ENCODE measurements at places on chromosomes 3 and 15. TPM values are rescaled to one million over a fixed set of nuclear protein-coding genes. Genes with fewer than 3 reads are reported as not detected.

The GPR149 gene
- total RNA-seq = not detected

The TMEM40 gene
- 0.15 TPM for total RNA-seq

The TMEM108 gene
- total RNA-seq = not detected

The PLA2G4E gene
- total RNA-seq = 0.03 TPM

The KPNA1 gene
- total RNA-seq = 52.8 TPM

The ATRIP gene
- 8.6 TPM for total RNA-seq

The GP9 gene
- not detected for total RNA-seq

The KIF15 gene
- 7.9 TPM for total RNA-seq

The PIGZ gene
- 1.3 TPM for total RNA-seq

The CFAP20DC gene
- total RNA-seq = 2.1 TPM

The CPNE9 gene
- total RNA-seq = 0.30 TPM

The SNX22 gene
- 1.3 TPM for total RNA-seq

The CAMK2N2 gene
- 1.4 TPM for total RNA-seq

The LRRC28 gene
- 12.9 TPM for total RNA-seq

The LRTM1 gene
- not detected for total RNA-seq

The CHST14 gene
- 20.5 TPM for total RNA-seq

The TMEM45A gene
- 2.2 TPM for total RNA-seq

The TMEM212 gene
- not detected for total RNA-seq

The KLHL40 gene
- total RNA-seq = not detected

The IQCF5 gene
- not detected for total RNA-seq

The APOD gene
- total RNA-seq = 1.2 TPM

The GATA2 gene
- total RNA-seq = 3.7 TPM

The MAGI1 gene
- 4.0 TPM for total RNA-seq

The ZBTB38 gene
- total RNA-seq = 90.3 TPM

The OGG1 gene
- total RNA-seq = 18.2 TPM

The DNAH12 gene
- 0.09 TPM for total RNA-seq

The OR5K4 gene
- not detected for total RNA-seq

The SHC4 gene
- 0.92 TPM for total RNA-seq

The A4GNT gene
- total RNA-seq = not detected

The NTRK3 gene
- total RNA-seq = 24.0 TPM

The TMCO5A gene
- total RNA-seq = not detected

The TICRR gene
- 11.9 TPM for total RNA-seq

The SLC6A1 gene
- total RNA-seq = not detected

The SNTN gene
- total RNA-seq = not detected

The UQCRC1 gene
- 167 TPM for total RNA-seq

The FANCD2 gene
- 17.9 TPM for total RNA-seq

The NDUFB4 gene
- 220 TPM for total RNA-seq

The ABI3BP gene
- 1.5 TPM for total RNA-seq

The LRRK1 gene
- total RNA-seq = 18.1 TPM

The GOLGA6L7 gene
- not detected for total RNA-seq

The PRKCI gene
- 12.1 TPM for total RNA-seq

The AADAC gene
- total RNA-seq = 12.2 TPM

The ROPN1 gene
- not detected for total RNA-seq

The PRSS50 gene
- not detected for total RNA-seq

The SKOR1 gene
- 0.05 TPM for total RNA-seq

The RBP2 gene
- total RNA-seq = not detected

The LHFPL4 gene
- 0.05 TPM for total RNA-seq

The SEMA7A gene
- 1.3 TPM for total RNA-seq

All from A549 treated with Hydrocortisone at 1 μM for 4 hours (cell line).